ENCODE measurements at places on chromosomes 7 and 10. TPM values are rescaled to one million over a fixed set of nuclear protein-coding genes. Genes with fewer than 3 reads are reported as not detected.

- no peak for DNase-seq
These were observed 15.0 kb downstream of the CCDC6 start for GRCh38 chr10:59891349-59891748.

The COL26A1 gene
- total RNA-seq: not detected

DNA sequence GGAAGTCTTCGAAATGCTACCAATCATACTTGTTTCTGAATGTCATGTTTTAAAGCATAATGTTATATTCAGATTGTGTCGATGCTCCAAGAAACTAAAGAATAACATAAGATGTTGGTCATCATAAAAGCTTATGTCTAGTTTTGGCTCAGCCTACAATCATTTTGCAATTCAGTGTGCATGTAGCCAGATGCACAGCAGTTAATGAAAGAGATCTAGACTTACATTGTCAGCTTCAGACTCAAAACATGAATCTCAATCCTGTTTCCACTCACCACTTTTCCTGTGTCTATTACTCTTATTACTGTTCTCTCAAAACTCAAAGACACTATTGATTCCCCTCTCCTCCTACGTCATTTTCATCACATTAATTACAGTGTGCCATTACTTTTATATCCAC lies 21.4 kb downstream of the TMEM196 start:
- DNase-seq: no peak

- no peak for DNase-seq
These were observed 207.4 kb downstream of the GPR158 start for GRCh38 chr10:25382029-25382810.

The JAKMIP3 gene
- total RNA-seq: 0.43 TPM

DNA sequence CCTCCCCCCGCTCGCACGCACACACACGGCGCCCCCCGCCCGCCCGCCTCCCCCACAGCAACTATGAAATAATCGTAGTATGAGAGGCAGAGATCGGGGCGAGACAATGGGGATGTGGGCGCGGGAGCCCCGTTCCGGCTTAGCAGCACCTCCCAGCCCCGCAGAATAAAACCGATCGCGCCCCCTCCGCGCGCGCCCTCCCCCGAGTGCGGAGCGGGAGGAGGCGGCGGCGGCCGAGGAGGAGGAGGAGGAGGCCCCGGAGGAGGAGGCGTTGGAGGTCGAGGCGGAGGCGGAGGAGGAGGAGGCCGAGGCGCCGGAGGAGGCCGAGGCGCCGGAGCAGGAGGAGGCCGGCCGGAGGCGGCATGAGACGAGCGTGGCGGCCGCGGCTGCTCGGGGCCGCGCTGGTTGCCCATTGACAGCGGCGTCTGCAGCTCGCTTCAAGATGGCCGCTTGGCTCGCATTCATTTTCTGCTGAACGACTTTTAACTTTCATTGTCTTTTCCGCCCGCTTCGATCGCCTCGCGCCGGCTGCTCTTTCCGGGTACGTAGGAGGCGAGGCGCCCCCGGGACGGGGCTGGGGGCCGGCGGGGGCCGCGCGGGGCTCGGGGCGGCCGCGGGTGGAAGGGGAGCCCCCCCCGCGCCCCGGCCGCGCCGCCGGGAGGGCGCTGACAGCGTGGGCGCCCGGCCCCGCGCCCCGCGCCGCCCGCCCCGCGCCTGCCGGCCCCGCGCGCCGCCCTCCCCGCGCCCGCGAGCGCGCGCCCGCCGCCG lies 441 bp downstream of the BMI1 start:
- DNase-seq: peak; percentile 57

GRCh38 chr10:31146491-31147209 lies 115.0 kb upstream of the ZNF438 start:
- DNase-seq: no peak

GRCh38 chr10:127406018-127406550 lies 143.0 kb upstream of the NPS start:
- no peak for DNase-seq

- DNase-seq: no peak
These were observed 80.0 kb downstream of the ATXN7L1 start for GRCh38 chr7:105796365-105796764.

- no peak for DNase-seq
These were observed 845.6 kb upstream of the AUTS2 start for GRCh38 chr7:68752485-68753178.

The CHAT gene
- not detected for total RNA-seq

GRCh38 chr7:112022128-112022527 lies 184.1 kb downstream of the DOCK4 start:
- DNase-seq: peak; percentile 16

DNA sequence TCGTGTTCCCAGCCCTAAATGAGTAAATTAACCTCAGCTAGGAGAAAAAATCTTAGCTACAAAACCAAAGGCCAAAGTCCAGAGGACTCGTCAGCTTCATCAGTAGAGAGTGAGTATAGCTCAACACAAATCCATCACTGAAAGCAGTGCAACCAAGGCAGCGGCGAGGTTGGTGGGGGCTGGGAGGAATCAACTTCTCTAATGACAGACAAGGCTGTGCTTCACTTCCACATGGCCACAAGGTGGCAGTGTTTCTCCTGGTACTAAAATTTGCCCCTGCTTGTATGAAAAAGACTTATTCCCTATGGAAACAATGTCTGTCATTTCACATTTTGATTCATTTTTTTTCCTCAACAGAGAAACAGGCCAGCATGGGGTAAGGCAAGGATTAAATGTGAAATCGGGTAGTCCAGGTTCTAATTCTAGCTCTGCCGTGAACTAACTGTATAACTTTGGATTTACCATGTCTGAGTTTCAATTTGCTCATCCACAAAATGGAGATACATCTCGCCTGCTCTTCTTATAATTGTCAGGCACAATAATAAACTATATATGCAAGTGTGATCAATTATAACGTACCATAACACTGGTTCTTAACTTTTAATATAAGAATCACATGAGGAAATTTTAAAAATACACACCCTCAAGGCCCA lies 39.3 kb downstream of the FAS start:
- DNase-seq: peak; percentile 72

DNA sequence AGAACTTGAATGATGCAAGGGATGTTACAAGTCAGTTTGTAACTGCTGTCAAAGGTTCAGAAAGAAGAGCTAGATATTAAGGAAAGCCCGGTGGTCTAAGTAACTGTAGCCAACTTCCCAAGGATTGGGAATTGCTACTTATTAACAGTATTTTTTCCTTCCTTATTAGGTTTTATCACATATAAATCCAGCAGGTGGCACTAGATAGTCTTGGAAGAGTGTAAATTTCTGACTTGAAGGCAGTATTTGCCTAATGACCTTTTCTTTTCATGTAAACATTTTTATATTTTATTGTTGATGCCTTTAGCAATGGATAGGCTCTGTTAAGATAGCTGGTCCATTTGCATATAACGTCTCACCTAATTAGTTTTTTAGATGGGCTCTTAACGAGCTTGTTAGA lies 51.2 kb downstream of the ANLN start:
- DNase-seq: no peak

The HMX2 gene
- total RNA-seq: not detected

DNA sequence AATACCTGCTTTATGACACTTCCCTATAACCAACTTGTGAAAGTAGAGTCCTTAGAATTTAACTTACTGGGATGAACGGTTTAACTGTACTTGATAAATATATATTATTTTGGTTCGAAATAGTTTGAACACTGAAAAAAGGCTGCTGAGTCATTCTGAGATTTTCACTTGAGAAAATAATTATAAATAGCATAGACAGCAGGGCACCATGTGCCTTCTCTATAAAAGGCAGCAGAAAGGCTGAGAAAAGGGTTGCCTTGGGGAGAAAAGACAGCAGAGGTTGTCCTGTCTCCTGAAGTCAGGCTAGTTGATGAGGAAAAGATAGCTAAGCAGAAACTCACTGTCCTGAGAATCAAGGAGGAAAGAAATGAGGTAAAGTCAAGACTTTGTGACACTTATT lies 92.4 kb downstream of the CTTNBP2 start:
- DNase-seq: no peak

The GALNT17 gene
- 12.5 TPM for total RNA-seq

DNA sequence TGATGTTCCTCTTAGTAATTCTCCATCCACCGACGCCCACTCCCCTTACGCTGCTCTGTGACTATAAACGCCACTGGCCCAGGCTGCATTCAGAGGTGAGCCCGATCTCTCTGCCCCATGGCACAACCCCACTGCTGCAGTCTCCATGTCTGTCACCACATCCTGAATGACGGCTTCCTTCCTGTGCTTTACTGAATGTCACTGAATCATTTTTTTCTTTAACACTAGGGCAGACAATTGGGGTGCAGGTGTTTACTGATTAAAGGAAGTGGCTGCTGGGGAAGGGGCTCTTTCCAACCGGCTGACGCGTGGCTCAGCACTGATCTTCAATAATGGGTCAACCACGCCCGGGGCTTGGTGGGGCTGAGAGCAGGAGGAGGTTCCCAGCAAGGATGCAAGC lies 208.3 kb downstream of the USP6NL start:
- no peak for DNase-seq

DNA sequence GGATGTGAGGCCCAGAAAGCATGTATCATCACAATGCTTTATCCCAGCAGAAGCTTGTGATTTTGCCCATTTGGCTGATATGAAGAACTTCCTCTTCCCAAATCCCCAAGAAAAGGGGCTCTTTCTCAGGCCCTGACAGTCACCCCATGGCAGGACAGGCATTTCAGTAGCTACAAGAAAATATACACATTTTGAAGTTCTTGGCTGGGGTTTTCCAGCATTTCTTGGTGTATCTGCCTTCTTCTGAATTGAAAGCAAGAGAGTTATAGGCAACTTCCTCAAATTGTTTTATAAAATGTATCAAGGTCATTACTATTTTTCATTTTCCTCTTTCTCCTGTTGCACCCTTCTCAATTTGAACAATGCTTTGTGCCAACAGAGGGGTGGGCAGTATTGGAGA lies 63.3 kb upstream of the PDLIM1 start:
- no peak for DNase-seq

- no peak for DNase-seq
These were observed 9.6 kb downstream of the GDF10 start for GRCh38 chr10:47309408-47310089.

DNA sequence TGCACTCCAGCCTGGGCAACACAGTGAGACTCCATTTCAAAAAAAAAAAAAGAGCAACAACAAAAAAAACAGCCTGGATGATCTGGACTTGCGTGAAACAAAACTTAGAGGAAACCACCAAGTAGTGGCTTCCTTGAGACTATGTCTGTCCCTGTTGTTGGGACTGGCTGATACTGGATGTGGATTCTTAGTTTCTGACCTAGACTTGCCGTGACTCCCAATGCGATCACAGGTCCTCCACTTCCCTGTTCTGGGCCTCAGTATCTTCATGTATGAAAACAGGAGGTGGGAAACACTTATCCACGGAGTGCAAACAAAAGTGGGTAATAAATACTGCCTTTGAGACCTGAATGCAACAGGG lies 125.7 kb downstream of the PRPF18 start:
- no peak for DNase-seq

GRCh38 chr7:3107889-3108570 lies 64.4 kb upstream of the CARD11 start:
- no peak for DNase-seq

The SPDYE2 gene
- not detected for total RNA-seq

The PKD2L1 gene
- total RNA-seq: not detected

DNA sequence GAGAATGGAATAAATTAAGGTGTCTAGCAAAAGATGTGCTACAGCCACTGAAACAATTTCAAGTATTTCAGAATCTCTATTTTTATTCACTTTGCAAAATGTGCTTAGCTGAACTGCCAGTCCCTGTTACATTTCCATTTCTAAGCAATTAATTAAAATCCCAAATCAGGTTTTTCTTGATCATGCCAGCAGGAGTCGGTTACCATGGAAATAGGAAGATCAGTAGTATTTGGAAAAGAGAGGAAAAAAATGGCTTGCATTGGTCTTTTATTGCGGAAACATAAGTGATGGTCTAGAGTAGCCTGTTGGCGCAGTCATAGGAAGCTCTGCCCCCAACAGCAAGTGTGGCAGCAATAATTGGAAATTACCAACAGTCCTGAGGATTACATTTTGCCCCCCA lies 867.1 kb downstream of the GATA3 start:
- no peak for DNase-seq

The NEBL gene
- 7.0 TPM for total RNA-seq

The VWA2 gene
- 16.0 TPM for total RNA-seq

The TUBB8 gene
- not detected for total RNA-seq

GRCh38 chr10:129921801-129922597 lies 42.1 kb downstream of the EBF3 start:
- DNase-seq: no peak

The C7orf33 gene
- not detected for total RNA-seq

The PSD gene
- total RNA-seq: 24.5 TPM

DNA sequence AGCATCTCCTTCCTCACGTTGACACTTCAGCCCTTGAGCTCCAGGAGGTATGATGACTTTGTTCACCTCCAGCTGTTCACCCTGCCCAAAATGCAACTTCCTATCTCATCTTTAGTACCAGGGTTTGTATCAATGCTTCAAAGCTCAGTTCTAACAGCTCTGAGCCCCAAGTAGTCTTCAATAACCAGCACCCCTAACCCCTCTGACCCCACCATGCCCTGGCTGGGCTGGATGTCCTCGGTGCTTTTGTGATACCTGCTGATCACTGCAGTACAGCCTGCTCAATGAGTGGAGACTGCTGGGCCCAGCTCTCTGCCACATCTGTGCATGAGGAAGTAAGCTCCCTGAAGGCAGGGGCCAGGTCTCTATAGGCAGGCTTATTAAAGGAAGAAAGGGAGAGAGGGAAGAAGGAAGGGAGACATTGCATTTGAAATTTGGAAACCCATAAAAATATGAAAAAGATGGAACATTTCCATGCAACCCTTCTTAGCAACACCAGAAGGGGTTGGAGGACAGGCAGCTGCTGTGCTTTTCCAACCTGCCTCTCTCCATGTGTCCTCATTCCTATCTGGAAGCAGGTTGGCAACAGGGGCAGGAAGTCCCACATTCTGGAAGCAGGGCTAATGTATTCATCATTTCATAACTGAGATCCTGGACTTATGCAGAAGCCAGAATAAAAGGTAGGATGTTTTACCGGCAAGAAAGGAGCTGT lies 756.1 kb downstream of the GRID1 start:
- no peak for DNase-seq

The GIMAP2 gene
- 1.8 TPM for total RNA-seq

DNA sequence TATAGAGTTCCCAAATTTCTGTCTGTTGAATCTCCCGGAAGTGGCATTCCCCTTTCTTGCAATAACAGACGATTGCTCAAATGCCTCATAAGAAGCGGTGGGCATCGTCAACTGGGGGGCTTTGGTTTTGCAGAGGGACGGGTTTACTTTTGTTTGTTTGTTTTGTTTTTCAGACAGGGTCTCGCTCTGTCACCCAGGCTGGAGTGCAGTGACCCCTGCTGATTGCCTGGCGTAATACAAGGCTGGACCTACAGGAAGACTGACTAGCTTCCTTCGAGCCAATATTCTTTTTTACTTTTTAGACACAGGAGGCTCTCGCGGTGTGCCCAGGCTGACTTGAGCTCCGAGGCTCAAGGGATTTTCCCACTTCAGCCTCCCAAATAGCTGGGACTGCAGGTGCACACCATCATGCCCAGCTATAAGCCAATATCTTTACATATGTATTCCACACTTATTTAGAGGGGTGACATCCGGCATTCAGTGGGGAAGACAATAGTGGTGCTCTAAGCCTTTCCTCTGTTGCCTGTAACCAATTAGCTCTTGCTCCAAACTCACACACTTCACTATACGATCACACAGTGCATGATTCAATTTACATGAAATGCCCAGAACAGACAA lies 58.1 kb downstream of the FHIP2A start:
- peak; percentile 50 for DNase-seq

The PTEN gene
- total RNA-seq: 374 TPM

- DNase-seq: no peak
These were observed 38.2 kb downstream of the WDR37 start for GRCh38 chr10:1094112-1095057.

- DNase-seq: no peak
These were observed 8.0 kb downstream of the GSTK1 start for GRCh38 chr7:143271240-143271639.

- no peak for DNase-seq
These were observed 162.9 kb upstream of the CELF2 start for GRCh38 chr10:10854725-10855124.

The MYO1G gene
- total RNA-seq: 16.7 TPM

All from stomach (tissue), 19 donors.